Neural crest cell (in vitro differentiated cells): ENCODE measurements at places on chromosomes 5 and 9.
A peak's percentile ranks its signal among the peaks of the same experiment; 100 is the strongest.

GRCh38 chr5:76099286-76099702 lies 16.1 kb downstream of the SV2C start:
- DNase-seq, result no peak

- DNase-seq, result no peak
Observed at GRCh38 chr9:87422999-87423398, 74.7 kb upstream of the DAPK1 start.

DNA sequence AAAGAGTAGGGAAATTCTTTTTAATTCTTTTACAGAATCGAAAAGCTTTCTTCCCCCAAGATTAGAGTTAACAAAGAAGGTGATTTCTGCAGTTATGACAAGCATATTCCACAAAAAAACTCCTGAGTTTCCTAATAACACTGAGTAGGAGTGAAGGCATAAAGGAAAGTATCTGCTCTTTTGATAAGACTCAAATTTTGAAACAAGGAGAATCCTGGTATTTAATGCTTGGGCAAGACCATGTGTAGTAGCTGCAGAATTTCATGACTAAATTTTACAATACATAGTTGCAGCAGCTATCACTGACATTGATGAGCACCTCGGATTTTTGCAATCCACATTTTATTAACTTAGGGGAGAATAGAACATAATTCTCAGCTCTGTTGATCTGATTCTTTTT lies 92.6 kb downstream of the MARCHF3 start:
- DNase-seq, result no peak

- no peak for DNase-seq
Observed at GRCh38 chr9:87830446-87830845, 52.2 kb upstream of the SPATA31E1 start.

DNA sequence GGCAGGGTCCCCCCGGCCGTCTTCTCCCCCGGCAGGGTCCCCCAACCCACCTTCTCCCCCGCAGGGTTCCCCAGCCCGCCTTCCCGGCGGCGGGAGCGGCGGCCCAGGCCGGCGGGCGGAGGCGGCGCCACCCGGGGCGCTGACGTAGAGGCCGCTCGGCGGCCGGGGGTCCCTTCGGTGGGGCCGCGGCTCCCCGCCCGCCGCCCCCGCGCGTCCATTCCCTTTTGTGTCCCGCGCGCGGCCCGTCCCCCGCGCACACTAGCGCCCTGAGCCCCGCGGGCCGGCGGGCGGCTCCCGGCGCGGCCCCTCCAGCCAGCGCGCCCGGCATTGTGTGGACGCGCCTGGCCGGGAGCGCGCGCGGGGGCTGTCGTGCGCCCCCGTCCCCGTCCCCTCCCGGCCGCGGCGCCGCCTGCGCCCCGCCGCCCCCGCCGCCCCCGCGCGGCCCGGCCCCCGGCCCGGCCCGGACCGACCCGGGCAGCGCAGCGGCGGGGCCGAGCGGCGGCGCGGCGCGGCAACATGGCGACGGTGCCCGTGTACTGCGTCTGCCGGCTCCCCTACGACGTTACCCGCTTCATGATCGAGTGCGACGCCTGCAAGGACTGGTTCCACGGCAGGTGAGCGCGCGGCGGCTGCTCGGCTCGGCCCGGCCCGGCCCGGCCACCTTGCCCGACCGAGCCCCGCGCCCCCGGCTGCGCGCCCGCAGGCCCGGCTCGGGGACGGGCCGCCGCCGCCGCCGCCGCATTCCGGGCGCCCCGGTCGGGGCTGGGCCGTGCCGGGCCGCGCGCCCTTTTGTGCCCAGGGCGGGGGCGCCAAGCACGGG lies at the start of gene PHF2:
Gene PHF2, plus strand, starts transcription at position 327 of the 820 bp plus-strand sequence. Its CDS starts 190 bp downstream, at position 517.
- no peak for DNase-seq

GRCh38 chr5:166992874-166993722 lies 1298.3 kb upstream of the WWC1 start:
- DNase-seq, result no peak

GRCh38 chr5:135492319-135492626 lies 40.1 kb upstream of the TIFAB start:
- DNase-seq, result no peak

DNA sequence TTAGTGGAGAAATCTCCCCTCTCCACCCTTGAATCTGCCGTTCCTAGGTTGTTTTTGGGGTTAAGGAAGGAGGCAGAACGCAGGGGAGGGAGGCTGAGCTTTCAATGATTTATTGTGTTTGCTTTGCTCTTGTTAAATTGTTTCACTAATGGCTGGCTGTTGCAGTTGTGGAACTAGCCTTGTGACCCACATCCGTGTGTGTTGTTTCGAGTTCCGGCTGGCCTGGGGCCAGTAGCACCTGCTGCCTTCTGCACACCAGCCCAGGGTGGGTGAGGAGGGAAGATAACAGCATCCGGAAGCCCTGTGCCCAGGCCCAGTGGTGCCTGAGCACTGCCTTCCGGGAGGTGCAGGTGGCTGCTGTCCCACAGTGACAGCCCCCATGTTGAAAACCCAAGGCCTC lies 3.6 kb downstream of the ERGIC1 start:
- DNase-seq, result no peak

GRCh38 chr9:136599811-136600660 lies 54.2 kb upstream of the NOTCH1 start:
- peak; percentile 70 for DNase-seq

DNA sequence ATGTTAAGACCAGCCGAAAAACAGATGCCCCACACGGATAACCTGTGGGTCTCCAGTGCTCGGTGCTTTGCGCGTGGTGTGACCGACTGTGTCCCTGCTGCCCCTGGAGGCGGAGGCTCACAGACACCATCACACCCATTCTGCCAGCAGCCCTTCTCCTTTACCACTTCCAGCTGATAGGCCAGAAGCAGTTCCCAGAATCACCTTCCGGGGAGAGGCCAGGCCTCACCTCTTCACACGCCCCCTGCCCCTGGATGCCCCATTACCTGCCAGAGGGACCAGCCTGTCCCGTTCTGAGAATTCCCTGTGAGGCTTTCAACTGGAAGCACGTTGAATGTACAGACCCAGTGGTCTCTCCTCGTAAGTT lies 21.6 kb upstream of the LRRC14B start:
- DNase-seq, result no peak

DNA sequence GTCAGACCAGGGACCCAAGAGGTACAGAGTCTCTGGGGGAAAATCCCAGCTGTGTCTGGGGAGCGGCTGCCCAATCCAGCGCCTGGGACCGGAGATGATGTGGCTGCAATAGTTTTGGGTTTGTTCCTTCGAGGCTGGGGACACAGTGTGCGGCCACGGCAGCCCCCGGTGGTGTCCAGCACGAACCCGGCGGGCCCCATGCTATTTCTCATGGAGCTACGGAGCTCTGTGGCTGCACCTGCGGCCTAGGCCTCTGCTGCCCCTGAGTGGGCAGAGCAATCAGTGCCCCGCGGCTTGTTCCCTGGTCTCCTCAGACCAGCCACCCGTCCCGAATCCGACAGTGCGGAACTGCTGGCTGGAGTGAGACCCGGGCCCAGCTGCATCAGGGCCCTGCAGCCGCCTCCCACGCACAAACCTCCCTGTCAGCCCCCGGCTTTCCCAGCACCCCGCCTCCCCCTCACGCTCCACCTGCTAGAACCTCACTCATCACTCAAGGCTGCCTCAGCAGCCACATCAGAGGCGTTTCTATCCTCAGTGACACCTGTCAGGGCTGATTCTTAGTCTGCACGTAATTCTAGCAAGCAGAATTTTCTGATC lies 29.0 kb downstream of the SARDH start:
- no peak for DNase-seq

- no peak for DNase-seq
Observed at GRCh38 chr9:93644397-93645088, 68.2 kb downstream of the PHF2 start.
